ENCODE measurements at places on chromosomes 6 and 20.

DNA sequence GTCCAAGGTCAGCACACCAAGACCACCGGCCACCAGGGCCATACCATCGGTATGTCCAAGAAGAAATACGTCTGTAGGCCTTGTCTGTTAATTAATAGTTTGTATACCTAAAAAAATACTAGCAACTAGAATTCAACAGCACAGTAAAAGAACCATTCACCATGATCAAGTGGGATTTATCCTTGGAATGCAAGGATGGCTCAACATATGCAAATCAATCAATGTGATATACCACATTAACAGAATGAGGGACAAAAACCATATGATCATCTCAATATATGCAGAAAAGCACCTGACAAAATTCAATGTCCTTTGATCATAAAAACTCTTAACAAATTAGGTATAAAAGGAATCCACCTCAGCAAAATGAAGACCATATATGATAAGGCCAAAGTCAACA, 24.4 kb downstream of the RPP40 start:
- no peak for DNase-seq

GRCh38 chr6:79646006-79646405, 14.9 kb downstream of the SH3BGRL2 start:
- no peak for DNase-seq

- DNase-seq, result no peak
Observed at GRCh38 chr20:8809107-8809953, 259.6 kb upstream of the PLCB4 start.

DNA sequence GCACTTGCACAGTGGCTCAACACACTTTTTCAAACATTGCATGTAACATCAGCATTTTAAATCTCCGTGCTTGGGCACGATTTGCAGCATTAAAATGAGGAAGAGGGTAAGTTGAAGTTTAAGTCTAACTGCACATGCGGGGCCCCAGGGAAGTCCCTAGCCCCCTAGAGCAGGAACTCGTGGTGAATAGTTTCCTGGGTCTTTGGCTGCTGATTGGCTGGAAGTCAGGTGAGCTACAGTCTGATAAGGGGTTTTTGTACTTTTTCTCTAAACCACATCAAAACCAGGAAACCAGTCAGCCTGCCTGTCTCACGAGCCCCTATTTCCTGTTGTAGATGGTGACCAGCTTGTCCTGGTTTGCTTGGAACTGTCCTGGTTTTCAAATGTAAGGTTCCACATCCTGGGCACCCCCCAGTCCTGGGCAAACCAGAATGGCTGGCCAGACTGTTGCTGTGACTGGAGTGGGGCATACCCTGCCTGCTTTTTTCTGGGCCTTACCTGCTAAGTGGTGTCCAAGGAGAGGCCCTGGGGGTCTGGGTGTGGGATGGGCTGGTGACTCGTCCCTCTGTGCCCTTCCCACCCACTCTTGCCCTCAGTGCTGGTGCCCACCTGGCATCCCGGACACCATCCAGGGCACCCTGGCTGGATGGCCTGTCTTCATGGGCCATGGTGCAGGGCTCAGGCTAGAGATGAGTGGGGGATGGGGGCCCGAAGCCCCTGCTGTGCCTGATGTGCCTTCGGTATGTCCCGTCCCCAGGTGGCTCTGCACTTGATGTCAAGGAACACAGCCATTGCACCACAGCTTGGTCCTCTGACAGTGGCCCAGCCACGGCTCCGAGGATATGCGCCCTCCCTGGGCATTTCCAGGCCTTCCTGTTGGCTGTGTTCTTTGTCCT, 31.8 kb downstream of the SUN5 start:
- no peak for DNase-seq

DNA sequence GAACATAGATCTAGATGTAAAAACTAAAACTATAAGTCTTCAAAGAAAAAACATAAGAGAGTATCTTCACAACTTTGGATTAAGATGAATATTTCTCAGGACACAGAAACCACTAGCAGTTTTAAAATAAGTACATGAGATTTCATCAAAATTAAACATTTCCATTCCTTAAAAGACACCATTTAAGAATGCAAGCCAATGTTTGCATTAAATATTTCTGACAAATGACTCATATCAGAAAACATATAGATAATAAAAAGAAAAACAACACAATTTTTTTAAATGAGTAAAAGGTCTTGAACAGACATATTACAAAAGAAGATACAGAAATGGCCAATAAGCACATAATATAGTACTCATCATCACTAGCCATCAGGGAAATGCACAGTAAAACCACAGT, 59.7 kb downstream of the COL21A1 start:
- no peak for DNase-seq

DNA sequence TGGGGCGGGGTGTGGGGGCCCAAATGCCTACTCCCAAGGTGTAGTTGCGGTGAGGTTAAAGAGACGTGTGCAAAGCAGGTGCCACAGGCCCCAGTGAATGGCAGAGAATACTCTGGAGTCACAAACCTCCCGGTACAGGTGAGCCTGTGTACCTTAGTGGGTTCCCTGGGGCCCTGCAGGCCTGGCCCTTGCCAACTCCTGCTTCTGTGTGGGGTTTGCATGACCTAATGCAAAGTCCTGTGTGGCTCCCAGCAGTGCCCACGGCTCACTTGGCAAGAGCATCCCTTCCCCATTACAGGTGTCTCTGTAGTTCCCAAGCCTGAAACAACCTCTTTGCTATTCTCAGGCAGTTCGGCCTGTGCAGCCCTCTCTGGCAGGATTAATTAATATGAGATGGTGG, 17.5 kb downstream of the SPDEF start:
- DNase-seq, result no peak

GRCh38 chr20:40314278-40314677, 374.8 kb downstream of the MAFB start:
- no peak for DNase-seq

- peak; percentile 32 for DNase-seq
Observed at GRCh38 chr20:13231031-13231752, 10.1 kb downstream of the ISM1 start.

DNA sequence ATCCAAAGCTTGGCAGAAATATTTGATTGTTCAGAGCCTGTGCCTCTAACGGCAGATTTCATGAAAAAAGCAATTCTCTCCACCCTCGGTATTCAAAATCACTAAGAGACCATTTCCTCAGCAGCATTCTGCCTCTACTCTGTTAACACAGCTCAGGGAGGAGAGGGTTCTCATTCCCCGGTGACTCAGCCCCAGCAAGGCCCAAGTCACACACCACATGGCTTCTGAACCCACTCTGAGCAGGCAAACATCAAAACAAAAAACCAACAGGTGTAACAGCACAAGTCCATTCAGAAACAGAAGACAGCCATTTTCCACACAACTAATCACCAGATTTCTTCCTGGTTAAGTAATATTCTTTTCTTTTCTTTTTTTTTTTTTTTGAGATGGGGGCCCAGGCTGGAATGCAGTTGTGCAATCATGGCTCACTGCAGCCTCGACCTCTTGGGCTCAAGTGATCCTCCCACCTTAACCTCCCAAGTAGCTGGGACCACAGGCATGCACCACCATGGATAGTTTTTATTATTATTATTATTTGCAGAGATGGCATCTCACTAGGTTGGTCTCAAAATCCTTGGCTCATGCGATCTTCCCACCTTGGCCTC, 55.4 kb downstream of the GFOD1 start:
- no peak for DNase-seq

GRCh38 chr20:59661153-59661552, 56.8 kb downstream of the PHACTR3 start:
- DNase-seq, result no peak

GRCh38 chr6:136721467-136721866, 70.8 kb downstream of the MAP3K5 start:
- no peak for DNase-seq

GRCh38 chr6:152391179-152391880, 245.8 kb downstream of the SYNE1 start:
- no peak for DNase-seq

DNA sequence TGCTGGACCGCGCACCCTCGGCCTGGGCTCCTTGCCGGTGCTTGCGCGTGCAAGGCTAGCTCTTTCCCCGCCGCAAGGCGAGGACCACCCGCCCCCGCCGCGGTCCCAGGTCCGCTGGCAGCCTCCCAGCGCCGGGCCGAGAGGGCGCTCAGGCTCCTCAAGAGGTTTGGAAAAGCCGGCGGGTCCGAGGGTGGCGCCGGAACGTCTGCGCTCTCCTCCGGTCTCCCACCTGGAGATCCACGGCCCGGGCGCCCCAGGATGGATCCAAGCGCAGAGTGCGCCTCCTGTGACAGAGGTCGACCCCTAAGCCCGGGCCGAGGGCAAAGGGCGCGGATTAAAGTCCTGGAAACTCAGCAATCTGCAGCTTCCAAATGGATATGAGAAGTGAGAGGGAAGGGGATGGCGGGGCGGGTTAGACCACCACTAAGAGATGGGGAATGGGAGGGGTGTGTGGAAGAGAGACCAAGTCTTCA, 575 bp upstream of the MICAL1 start:
- no peak for DNase-seq

- DNase-seq, result no peak
Observed at GRCh38 chr6:159122453-159122852, 46.7 kb upstream of the FNDC1 start.

GRCh38 chr6:125597411-125598253, 151.8 kb upstream of the HEY2 start:
- DNase-seq, result peak; percentile 6

DNA sequence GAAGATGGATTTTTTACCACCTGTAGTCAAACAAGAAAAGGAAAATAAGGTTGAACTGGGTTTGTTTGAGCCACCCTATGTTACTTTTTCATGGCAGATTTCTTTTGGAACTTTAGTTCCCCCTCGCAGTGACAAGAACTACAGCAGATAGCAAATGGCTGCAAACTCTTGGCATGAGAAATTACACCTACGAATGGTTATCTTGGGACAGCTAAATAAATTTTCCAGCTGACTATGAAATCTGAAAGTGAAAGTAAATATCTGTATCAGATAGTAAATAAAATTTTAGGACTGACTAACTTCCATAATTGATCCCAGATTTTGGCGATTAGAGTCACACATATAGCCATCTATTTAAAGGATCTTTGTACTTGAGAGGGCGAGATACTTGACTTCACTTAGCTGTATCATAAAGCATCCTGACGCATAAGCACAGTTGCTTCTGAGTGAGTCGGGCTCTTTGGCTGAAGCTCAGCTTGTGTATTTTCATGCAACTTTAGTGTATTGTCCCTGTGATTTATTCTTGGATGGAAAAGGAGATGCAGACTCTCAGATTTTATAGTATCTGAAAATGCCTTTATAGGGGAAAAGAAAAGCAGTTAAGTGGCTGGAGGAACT, 125.3 kb upstream of the B3GAT2 start:
- DNase-seq, result no peak

GRCh38 chr6:109024784-109025183, 69.9 kb downstream of the SESN1 start:
- DNase-seq, result no peak

- no peak for DNase-seq
Observed at GRCh38 chr20:3797592-3798372, 1.7 kb downstream of the CDC25B start.

- no peak for DNase-seq
Observed at GRCh38 chr20:53411891-53412290, 181.7 kb downstream of the ZNF217 start.

DNA sequence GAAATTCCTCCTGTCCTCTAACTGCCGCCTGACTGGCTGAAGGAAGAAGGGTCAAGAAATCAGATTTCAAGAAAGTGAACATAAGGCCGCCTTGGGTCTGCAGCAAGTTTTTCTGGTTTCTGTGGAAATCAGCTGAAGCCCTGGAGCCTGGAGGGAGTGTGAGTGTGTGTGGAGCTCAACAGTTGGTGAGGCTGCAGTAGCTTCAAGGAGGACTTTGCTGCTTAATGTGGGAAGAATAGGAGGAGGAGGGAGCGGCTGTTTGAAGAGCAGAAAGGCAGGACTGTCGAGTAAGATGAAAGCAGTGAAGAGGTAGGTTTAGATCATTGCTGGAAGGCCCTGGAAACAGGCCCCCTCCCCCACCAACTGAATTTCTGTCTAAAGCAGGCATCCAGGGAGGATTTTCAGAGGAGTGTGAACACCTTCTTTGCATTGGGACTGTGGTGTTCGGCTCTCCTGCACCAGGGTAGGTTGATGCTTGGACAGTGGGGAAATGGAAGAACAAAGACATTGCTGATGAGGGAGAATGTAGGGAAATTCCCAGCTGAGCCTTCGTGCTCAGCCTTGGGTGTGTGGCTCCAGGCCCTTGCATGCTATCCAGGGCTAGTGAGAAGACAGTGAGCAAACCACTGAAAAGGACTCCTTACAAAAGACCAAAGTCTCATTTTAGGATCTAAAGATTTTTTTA, 79.5 kb upstream of the VSTM2L start:
- no peak for DNase-seq

DNA sequence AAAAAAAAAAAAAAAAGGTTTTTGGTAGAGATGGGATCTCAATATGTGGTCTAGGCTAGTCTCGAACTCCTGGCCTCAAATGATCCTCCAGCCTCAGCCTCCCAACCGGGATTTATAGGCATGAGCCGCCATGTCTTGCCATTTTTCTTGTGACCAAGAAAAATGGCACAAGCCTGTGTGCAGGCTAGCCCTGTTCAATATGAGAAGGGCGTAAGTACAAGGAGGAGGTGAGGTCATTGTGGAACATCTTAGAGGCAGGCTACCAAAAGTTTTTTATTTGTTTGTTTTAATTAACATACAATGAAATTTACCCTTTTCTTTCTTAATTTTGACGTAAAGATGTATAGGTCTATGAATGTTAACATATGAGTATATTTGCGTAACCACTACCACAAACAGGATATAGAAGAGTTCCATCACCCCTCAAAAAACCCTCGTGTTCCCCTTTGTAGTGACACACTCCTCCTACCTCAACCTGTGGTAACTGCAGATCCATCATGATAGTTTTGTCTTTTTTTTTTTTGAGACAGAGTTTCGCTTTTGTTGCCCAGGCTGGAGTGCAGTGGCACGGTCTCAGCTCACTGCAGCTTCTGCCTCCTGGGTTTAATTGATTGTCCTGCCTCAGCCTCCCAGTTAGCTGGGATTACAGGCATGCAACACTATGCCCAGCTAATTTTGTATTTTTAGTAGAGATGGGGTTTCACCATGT, 28.3 kb upstream of the KIF3B start:
- DNase-seq, result no peak

DNA sequence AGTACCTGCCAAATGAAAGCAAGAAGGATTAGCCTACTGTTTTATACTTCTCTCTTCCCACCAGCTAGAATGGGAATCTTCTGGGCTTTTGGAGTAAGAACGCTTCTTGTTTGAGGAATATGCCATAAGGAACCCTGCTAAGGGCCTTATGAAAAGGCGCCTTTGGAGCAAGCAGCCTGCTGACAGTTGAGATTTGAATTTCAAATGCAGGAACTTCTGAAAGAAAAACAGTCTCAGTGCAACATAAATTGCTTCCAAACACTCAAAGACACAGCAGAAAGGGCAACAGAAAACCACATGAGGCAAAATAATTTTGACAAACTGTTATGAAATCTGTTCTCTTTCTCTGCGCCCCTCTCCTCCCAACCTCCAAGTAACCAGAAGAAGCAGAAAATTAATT, 149.4 kb upstream of the B3GAT2 start:
- DNase-seq, result no peak

GRCh38 chr6:146433881-146434731, 109.5 kb upstream of the RAB32 start:
- no peak for DNase-seq

- no peak for DNase-seq
Observed at GRCh38 chr6:56664029-56664428, 21.3 kb upstream of the DST start.

- no peak for DNase-seq
Observed at GRCh38 chr20:47872341-47872740, 87.1 kb upstream of the SULF2 start.

- no peak for DNase-seq
Observed at GRCh38 chr20:31819083-31819784, at the start of gene MYLK2. Gene MYLK2, plus strand, starts transcription at chr20:31819356. Its CDS starts 225 bp downstream, at chr20:31819581.

Data from GOT3 (cell line).